ENCODE measurements at places on chromosomes 6 and 20. TPM values are rescaled to one million over a fixed set of nuclear protein-coding genes. Genes with fewer than 3 reads are reported as not detected.

DNA sequence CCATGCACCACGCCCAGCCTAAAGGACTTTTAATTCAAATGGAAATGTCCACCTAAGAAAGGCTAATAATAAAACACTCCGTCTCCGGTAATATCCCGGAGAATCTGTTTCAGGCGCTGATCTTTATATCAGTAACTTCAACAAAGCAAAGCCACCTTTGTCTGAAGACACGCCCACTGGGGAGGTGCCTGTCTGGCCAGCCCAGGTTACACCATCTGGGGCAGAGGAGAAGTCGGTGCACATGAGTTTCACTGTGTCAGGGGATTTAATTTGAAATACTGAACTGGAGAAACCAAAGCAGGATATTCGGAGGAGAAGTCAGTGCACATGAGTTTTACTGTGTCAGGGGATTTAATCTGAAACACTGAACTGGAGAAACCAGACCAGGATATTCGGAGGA lies 9.4 kb downstream of the SERPINB6 start:
- peak; percentile 79 for DNase-seq
- peak overlapping the region; percentile 78 for H3K27ac ChIP-seq
- H3K27me3 ChIP-seq = no peaks in the 10 kb centered on the region
- peaks cover 60% of the 10 kb centered on the region for H3K4me1 ChIP-seq
- peaks cover 12% of the 10 kb centered on the region for H3K36me3 ChIP-seq

The BPI gene
- not detected for total RNA-seq

DNA sequence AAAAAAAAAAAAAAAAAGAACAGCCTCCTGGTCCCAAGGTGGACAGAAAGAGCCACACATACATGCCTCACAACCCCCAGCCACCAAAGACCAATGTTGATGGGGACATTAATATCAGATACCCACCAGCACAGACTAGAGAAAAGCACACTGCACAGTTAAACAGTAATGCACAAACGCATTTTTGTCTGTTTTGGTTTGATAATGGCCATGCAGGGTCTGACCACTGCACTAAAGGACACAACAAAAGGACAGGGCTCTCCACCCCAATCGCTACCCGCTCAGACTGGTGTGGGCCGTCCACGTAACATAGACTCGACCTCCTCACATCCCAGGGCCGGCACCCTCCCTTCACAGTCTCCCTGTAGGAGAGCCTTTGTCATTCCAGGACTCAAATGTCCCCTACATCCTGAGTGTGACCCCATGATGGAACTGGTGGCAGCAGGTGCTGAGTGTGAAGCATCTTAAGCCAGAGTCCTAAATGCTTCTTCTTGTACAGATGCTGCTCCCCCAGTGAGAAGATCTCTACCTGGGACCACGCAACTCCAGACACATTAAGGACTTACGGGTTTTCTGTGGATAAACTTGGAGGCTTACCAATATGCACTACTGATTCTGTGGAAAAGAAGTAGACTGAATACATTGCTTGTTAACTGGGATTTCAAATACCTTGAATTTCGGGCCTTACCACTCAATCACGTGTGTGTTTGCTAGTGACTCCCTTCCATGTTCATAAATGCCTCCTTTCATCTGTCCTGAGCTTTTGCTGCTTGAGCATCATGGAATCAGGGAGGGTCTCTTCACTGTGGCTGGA lies 28.0 kb downstream of the RRBP1 start:
- peak; percentile 40 for DNase-seq
- no peak overlapping the region for H3K4me3 ChIP-seq
- no peaks in the 10 kb centered on the region for H3K27me3 ChIP-seq
- H3K4me1 ChIP-seq = peaks cover 41% of the 10 kb centered on the region
- H3K27ac ChIP-seq = no peak overlapping the region

GRCh38 chr20:38143646-38144554 lies 21.2 kb downstream of the TGM2 start:
- no peak for DNase-seq
- peaks cover 78% of the 10 kb centered on the region for H3K36me3 ChIP-seq
- H3K4me3 ChIP-seq = no peak overlapping the region

DNA sequence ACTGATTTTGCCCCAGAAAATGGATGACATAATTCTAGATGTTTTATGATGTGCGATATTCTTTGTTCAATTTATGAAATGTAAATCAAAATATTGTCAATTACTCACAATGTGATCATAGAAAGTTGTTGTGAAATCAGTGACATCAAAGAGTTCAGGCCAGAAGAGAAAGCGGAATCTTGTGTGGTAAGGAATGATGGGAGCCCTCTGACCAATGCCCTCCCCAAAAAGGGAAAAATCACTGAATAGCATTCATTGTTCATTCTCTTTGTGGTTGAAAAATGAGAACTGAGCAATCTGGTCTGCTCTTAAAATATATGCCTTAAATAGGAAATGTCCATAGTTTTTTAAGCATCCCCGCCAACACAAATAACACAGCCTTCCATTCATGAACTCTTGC lies 247.1 kb upstream of the GRIK2 start:
- no peak for DNase-seq

GRCh38 chr6:51737580-51738360 lies 349.6 kb downstream of the PKHD1 start:
- H3K4me3 ChIP-seq = no peak overlapping the region
- DNase-seq = no peak
- no peaks in the 10 kb centered on the region for H3K36me3 ChIP-seq
- no peaks in the 10 kb centered on the region for H3K27me3 ChIP-seq
- no peaks in the 10 kb centered on the region for H3K4me1 ChIP-seq
- no peak overlapping the region for H3K27ac ChIP-seq

GRCh38 chr6:77633993-77634715 lies 18.7 kb upstream of the MEI4 start:
- no peak overlapping the region for H3K27ac ChIP-seq
- H3K36me3 ChIP-seq = no peaks in the 10 kb centered on the region

GRCh38 chr6:22247916-22248482 lies 48.8 kb downstream of the PRL start:
- no peak overlapping the region for H3K4me3 ChIP-seq
- DNase-seq = no peak
- H3K4me1 ChIP-seq = no peaks in the 10 kb centered on the region
- no peaks in the 10 kb centered on the region for H3K36me3 ChIP-seq
- H3K27me3 ChIP-seq = no peaks in the 10 kb centered on the region

GRCh38 chr6:67450641-67451040 lies 1184.4 kb upstream of the ADGRB3 start:
- H3K27ac ChIP-seq = no peak overlapping the region
- no peaks in the 10 kb centered on the region for H3K4me1 ChIP-seq
- H3K4me3 ChIP-seq = no peak overlapping the region
- H3K27me3 ChIP-seq = no peaks in the 10 kb centered on the region
- DNase-seq = no peak

DNA sequence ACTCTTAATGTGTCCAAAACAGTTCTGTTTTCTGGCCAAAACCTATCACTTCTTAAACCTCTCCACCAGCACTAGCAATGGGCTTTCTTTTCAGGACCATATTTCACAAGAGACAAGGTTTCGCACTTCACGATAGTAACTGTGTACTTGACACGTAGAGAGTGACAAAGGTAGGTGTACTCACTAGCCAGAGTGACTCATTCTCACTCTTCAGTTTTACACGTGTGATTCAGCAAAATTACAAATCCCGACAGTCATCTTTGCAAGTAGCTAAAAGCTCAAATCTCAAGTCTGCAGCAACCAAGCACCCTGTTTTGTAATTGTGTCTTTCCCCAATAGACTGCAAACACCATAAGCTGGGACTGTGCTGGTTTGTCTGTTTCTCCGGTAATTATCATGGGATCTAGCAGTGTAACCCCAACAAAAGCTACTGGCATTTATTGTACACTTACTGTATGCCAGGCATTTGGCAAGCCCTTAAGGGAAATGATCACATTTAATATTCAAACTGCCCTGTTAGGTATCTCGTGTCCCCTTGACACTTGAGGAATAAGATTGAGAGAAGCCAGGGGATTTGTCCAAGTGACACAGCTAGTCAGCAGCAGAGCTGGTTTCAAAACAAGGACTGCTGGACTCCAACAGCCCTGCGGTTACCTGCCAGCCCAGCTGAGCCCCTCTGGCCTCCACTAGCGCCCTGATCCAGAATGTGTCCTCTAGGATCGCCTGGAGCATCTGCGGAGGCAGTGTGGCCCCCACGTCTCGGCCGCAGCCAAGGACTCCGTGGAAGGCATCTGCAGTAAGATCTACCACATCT lies 9.9 kb downstream of the PCIF1 start:
- no peak overlapping the region for H3K27ac ChIP-seq
- H3K4me3 ChIP-seq = no peak overlapping the region
- H3K36me3 ChIP-seq = peaks cover 100% of the 10 kb centered on the region
- H3K27me3 ChIP-seq = no peaks in the 10 kb centered on the region

DNA sequence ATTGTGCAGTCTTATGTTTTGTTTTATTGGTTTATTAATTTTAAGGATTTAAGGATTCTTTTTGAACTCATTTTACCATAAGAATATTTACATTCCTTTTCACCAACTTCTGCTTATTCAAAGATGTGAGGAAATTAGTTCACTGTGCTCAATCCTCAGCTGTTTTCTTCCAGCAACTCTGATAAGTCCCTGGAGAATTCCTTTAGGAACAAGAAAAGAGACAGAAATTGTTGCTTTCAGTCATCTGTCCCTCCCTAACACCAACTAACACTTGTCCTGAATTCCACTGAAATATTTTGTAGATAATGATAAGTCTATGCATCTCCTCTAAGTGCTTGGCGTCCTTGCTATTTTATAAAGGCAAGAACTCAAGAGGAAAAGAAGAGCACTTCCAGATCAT lies 334.8 kb upstream of the MARCKS start:
- DNase-seq = no peak
- H3K27ac ChIP-seq = no peak overlapping the region
- no peaks in the 10 kb centered on the region for H3K36me3 ChIP-seq
- no peak overlapping the region for H3K4me3 ChIP-seq
- no peaks in the 10 kb centered on the region for H3K27me3 ChIP-seq
- no peaks in the 10 kb centered on the region for H3K4me1 ChIP-seq

- H3K4me1 ChIP-seq = no peaks in the 10 kb centered on the region
- H3K27me3 ChIP-seq = peaks cover 33% of the 10 kb centered on the region
- no peak overlapping the region for H3K27ac ChIP-seq
- H3K4me3 ChIP-seq = no peak overlapping the region
- no peaks in the 10 kb centered on the region for H3K36me3 ChIP-seq
These were observed 11.2 kb downstream of the GNAS-AS1 start for GRCh38 chr20:58839474-58839874.

- no peak for DNase-seq
- peaks cover 8% of the 10 kb centered on the region for H3K4me1 ChIP-seq
- no peak overlapping the region for H3K4me3 ChIP-seq
- peaks cover 28% of the 10 kb centered on the region for H3K27me3 ChIP-seq
These were observed 37.6 kb upstream of the SUPT3H start for GRCh38 chr6:45415315-45415714.

- no peak for DNase-seq
- no peaks in the 10 kb centered on the region for H3K36me3 ChIP-seq
- peaks cover 27% of the 10 kb centered on the region for H3K27me3 ChIP-seq
- no peak overlapping the region for H3K27ac ChIP-seq
These were observed 19.0 kb upstream of the MAP3K7 start for GRCh38 chr6:90605749-90606340.

DNA sequence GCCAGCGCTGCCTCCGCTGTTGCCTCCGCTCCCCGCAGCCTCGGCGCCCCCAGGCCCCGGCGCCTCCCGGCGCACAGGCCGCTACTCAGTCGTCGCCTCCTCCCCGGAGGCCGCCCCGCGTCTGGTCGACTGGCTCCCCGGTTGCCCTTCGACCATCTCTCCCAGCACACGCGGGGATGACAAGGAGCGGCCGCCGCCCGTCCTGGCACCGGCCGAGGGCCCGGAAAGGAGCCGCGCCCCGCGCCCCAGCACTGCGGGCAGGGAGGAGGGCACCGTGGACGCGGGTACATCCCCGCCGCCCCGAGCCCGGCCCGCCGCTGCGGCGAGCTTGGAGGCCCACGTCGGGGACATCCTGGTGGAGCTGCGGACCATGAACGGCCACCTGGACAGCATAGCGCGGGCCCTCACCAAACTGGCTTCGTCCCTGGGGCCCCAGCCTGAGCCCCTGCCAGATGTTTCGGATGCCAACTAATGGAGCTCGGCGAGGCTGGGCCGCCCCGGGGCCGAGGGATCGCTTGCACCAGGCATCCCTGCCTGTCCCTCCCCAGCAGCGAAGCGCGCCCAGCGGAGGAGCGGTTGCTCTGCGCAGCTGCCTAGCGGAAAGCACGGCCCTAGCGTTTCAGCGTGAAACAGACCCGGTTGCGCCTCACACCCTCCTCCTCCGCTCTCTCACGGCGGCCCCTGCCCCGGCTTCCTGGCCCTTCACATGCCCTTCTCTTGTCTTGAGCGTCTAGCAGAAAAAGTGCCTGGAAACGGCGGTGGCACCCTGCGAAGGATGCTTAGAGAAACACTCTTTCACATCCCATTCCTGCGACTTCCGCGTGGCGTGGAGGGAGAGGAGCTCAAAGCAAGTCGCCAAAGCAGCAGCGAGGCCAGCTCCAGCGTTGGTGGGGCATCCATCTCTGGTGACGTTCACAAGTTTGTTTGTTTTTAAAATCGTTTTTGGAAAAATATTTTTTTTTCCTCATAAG lies 285.8 kb upstream of the SUPT3H start:
- peaks cover 28% of the 10 kb centered on the region for H3K27me3 ChIP-seq
- peak overlapping the region; percentile 21 for H3K4me3 ChIP-seq
- H3K36me3 ChIP-seq = no peaks in the 10 kb centered on the region
- H3K4me1 ChIP-seq = no peaks in the 10 kb centered on the region

DNA sequence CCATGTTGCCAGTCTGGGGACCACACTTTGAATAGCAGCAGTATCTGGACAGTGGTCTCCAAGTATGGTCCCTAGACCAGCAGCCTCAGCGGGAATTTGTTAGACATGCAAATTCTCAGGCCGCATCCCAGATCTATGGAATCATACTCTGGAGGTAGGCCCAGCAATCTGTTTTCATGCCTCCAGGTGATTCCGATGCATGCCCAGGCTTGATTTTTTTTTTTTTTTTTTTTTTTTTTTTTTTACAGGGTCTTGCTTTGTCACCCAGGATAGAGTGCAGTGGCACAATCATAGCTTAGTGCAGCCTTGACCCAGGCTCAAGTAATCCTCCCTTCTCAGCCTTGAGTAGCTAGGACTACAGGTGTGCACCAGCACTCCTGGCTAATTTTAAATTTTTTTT lies 682 bp upstream of the SLA2 start:
- no peak overlapping the region for H3K4me3 ChIP-seq
- no peaks in the 10 kb centered on the region for H3K27me3 ChIP-seq
- no peaks in the 10 kb centered on the region for H3K36me3 ChIP-seq

- H3K27ac ChIP-seq = no peak overlapping the region
- no peaks in the 10 kb centered on the region for H3K27me3 ChIP-seq
- no peak for DNase-seq
- H3K4me1 ChIP-seq = peaks cover 11% of the 10 kb centered on the region
- no peak overlapping the region for H3K4me3 ChIP-seq
- peaks cover 22% of the 10 kb centered on the region for H3K36me3 ChIP-seq
These were observed 15.9 kb downstream of the CPNE1 start for GRCh38 chr20:35648836-35649235.

- no peak for DNase-seq
- no peaks in the 10 kb centered on the region for H3K4me1 ChIP-seq
- H3K4me3 ChIP-seq = no peak overlapping the region
- H3K27me3 ChIP-seq = no peaks in the 10 kb centered on the region
These were observed 25.7 kb downstream of the PIGU start for GRCh38 chr20:34651200-34651599.
